ENCODE measurements at places on chromosomes 6 and 20.

DNA sequence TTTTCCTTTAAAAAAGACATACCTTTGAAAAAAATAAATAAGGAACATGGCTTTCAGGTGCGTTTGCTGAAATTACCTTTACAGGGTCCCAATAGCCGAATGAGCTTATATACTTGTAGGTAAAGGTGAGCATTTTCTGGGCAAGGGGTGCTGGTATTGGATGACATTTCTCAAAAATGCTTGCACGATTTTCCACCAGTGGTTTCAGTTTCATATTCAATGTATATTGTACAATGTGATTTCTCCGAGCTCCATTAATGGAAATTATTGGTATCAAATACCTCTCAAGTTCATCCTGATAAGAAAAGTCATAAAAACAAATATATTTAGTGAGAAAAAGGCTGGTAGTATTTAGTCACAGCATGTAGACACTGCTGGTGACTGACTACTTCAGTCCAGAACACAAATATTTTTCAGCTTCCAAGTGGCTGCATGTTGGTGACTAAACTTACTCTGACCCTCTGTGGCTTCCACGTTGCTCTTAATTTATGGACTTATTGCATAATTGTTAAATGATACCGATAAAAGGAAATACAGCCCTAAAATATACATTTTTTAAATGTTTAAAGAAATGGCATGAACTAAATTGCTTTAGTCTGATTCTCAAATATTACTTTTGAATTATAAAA lies 32.9 kb upstream of the ZBTB24 start:
- no peak for DNase-seq

DNA sequence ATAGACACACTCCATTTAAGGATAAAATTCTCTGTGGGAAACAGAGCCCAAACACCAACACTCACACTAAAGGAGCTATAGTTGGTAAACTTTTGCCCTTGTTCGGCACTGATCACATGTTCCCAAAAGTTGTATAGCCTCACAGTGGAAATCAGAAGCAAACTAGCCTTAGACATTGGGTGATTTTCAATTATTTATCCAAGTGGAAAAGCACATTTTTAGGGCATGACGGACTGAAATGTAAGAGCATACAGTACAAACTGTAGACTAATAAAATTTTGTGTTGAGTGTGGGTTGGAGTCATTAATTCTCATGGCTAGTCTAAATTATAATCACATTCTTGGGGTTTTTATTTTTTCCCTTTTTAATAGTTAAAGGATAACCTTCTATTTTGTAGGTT lies 202.4 kb downstream of the MOXD1 start:
- DNase-seq, result no peak

GRCh38 chr6:127185437-127185995 lies 67.0 kb downstream of the RSPO3 start:
- no peak for DNase-seq

GRCh38 chr6:170370416-170370815 lies 63.9 kb downstream of the FAM120B start:
- DNase-seq, result no peak

GRCh38 chr6:35777356-35778102 lies 1.1 kb downstream of the CLPSL2 start:
- DNase-seq, result no peak

GRCh38 chr6:105196076-105196475 lies 16.3 kb upstream of the POPDC3 start:
- no peak for DNase-seq

DNA sequence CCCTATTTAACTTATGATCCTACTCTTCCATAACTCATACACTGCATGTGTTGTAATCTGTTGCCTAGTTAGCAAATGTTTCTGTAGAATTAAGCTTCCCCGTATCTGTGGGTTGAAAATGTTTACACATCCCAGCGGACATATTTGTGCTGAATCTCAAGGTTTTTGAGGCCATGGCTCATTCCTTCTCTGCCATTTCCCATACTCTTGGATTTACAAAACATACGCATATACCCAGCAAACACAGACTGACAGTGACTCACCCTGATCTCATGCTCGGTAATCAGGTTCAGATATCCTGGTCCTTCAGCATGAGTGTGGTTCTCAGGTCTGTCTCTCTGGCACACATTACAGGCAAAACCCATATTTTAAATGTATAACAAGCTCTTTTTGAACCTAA lies 58.7 kb downstream of the AGPAT4 start:
- no peak for DNase-seq

- DNase-seq, result no peak
These were observed 37.0 kb downstream of the MAK start for GRCh38 chr6:10801224-10801848.

DNA sequence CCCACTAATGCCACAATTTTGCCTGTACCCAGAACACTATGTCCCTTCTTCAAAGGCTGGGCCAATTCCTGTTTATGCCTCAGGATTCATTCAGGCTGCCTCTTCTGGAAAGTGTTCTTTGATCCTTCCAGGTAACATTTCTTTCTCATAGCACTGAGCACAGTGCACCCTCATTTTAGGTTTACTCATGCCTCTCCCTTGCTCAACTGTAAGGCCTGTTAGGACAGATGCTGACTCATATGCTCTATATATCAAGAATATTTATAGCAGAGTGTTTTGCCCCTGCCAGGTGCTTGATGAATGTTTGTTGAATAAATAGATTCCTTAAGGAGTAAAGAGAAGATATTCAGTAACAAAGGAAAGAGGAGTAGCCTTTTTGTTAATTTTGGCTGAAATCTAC lies 263.9 kb downstream of the PHF3 start:
- DNase-seq, result no peak

- DNase-seq, result no peak
These were observed 7.9 kb downstream of the ZNF76 start for GRCh38 chr6:35267446-35267845.
